Posterior vena cava (tissue), 2 donors: ENCODE measurements at places on chromosomes 13 and 19.

DNA sequence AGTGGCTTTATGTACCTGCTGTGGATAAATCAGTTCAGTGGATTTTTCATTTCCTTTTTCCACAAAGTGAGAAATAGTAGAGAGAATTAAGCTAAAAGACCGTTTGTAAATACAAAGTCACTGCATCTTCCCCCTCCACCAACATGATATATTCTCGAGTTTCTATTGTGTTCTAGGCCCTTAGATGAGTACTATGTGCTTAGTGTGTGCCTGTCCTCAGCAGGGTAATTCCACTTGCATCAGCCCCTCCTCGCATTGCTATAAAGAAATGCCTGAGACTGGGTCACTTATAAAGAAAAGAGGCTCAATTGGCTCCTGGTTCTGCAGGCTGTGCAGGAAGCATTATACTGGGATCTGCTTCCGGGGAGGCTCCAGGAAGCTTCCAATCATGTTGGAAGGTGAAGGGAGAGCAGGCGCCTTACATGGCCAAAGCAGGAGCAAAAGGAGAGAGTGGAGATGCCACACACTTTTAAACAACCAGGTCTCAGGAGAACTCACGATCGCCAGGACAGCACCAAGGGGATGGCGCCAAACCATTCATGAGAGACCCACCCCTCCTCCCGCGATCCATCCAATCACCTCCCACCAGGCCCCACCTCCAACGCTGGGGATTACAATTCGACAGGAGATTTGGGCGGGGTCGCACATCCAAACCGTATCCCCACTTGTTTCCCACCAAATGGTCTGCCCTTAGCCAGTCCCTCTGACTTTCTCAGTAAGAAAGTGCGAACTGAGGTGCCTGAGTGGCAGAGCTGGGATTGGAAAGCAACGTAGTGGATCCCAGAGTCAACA lies 102.3 kb upstream of the ABCC4 start:
- DNase-seq = no peak

DNA sequence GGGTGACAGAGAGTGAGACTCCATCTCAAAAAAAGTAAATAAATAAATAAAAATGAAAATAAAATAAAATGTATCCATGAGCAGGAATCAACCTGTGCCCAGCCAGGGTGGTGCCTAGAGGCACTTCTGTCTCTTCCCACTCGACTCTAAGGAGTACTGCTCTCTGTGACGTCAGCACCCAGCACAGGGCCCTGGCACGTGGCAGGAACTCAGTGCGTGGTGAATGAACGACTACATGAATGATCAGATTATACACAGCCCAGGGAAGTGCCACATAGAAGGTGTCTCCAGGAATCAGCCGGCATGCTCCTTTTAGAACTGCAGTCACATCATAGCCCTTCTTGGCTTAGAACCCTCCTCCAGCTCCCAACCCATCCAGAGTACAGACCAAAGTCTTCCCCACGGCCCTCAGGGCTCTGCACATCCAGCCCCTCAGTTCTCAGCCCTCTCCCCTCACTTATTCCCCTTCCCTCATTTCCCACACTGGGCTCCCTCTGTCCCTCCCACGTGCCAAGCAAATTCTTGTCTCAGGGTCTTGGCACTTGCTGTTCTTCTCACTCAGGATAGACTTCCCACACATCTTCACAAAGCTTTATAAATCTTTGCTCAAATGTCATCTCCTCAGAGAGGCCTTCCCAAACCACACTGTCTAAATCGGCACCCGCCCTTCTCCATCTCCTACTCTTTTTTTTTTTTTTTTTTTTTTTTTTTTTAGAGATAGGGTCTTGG lies 4.2 kb downstream of the CLIP3 start:
- no peak for DNase-seq

DNA sequence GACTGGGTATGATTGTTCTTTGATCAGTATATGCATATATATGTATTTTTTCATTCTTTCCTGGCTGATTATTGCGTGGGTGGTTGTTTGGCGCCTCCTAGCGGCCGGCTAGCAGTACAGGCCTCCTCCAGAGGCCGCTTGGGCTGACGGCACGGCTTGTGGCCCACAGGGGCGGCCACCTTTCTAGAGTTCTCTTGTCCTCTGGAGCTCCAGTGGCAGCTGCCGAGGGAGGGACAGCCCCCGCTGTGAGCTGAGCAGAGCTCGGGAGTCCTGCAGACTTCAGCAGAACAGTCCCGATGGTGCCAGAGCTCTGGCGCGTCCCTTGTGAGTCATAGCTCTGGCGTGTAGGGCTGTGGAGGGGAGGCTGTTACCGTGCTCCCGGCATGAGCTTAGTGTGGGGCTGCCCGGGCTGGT lies 22.5 kb upstream of the ZNF429 start:
- DNase-seq = peak; percentile 87

- no peak for DNase-seq
Measured at GRCh38 chr13:39263033-39263432, 224.8 kb downstream of the NHLRC3 start.

GRCh38 chr19:57282011-57282643 lies 1.8 kb downstream of the ZNF460 start:
- DNase-seq = no peak

- no peak for DNase-seq
Measured at GRCh38 chr13:27186295-27186694, 14.7 kb upstream of the USP12 start.

DNA sequence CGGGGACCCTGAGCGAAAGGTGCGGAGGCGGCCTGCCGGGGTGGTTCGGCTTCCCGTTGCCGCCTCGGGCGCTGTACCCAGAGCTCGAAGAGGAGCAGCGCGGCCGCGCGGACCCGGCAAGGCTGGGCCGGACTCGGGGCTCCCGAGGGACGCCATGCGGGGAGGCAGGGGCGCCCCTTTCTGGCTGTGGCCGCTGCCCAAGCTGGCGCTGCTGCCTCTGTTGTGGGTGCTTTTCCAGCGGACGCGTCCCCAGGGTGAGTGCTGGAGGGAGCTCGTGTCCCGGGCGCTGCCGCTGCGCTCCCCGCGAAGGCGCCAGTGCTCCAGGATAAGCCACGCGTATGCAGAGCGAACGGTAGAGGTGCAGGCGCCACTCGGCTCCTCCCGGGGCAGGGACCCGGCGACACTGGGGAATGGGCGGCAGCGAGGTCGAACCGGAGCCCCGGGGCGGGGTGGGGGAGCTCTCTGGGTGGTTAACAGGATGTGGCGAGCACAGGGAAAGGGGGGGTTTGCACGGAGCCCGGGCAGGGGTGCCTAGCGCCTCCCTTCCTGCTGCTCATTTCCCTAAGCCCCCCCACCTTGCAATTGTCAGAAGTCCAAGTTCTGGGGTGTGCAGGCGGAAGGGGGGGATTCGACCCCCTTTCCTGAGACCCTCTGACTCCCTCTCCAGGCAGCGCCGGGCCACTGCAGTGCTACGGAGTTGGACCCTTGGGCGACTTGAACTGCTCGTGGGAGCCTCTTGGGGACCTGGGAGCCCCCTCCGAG lies at the start of gene IL27RA:
IL27RA (plus strand) TSS at position 44 of the 762 bp plus-strand sequence; CDS start at position 155, 111 bp downstream.
- DNase-seq = peak; percentile 84

DNA sequence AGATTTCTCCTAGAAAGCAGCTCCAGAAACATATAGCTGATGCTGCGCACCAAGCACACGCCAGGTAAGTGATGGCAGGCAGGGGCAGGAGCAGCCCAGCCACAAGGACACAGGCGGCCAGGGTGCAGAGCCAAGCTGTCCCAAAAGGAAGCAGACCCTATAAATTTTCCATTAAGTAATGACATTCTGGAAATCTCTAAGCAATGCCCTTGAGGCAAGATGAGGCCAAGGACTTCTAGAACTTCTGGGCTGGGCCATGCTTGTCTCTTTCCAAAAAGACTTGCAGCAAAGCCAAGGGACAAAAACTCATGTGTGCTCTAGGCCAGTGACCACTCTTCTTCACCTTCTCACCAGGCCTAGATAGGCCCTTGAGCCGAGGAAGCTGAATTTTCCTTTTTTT lies 42.2 kb upstream of the EPHX3 start:
- DNase-seq = no peak

- DNase-seq = no peak
Measured at GRCh38 chr19:11324748-11325389, 14.6 kb downstream of the RAB3D start.

DNA sequence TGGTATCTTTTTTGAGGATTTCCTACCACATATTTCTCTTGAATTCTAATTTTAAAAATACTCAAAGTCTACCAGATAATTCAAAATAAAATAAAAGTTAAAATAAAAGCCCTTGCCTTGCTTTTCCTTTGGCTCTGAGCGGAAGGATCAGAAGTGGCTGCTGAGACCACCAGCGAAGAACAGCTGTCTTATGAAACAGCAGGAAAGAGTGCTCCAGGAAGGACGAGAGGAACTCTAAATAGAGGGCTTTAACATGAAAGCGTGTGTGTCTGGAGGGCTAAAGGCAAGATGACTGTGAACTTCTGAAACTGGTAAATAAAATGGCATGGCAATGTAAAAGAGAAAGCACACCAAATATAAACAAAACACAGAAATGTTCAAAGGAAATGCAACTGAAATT lies 521.5 kb upstream of the SPRY2 start:
- no peak for DNase-seq

DNA sequence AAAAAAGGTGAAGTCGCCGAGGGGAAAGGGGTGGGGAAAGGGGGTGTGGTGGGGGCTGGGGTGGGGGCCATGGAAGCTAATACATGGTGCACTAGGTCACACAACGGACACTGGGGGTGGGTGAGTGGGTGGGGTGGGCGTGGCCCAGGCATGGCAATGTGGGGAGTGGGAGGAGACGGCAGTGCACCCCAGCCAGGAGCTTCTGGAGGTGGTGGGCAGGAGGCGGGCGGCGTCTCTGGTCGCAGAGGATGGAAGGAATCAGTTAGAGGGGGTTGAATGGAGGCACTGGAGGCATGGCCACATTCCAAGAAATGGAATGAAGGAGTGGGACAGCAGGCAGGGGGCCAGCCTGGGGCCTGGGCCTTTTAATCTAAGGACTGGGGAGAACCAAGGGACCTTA lies 19.2 kb upstream of the NANOS2 start:
- no peak for DNase-seq

- DNase-seq = no peak
Measured at GRCh38 chr13:73720216-73720840, 413.9 kb downstream of the KLF12 start.

GRCh38 chr13:36366031-36366430 lies 19.8 kb upstream of the SPART start:
- no peak for DNase-seq

DNA sequence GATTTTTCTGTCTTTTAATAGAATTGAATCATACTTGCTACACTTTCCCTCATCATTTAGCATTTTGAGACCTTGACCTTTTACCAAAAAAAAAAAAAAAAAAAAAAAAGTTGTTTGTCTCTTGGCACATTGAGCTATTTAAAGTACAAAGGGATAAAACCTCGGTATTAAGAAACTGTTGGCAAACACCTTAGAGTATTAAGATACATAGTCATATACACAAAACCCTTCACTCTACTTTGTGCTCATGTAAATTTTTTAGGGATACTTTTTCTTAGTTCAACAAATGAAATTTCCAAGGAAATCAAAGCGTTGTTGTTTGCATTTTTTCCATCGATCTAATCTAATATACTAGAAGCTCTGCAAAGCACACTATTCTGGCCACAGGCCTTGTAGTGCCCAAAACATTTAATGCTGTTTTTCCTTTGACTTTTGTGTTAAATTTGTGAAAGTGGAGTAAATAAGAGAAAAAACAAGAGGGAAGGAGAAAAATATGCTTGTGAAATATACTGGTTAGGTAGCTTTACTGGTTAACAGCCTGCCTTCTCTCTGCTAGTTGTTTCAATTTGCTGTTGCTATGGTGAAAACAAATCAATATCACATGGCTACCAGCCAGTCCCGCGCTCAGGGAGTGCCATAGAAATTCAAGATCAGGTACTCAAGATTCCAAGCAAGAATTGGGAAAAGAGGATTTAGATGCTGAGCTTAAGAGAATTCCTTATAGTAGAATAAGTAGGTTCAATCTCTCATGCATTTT lies 2.6 kb downstream of the MBNL2 start:
- DNase-seq = no peak

- no peak for DNase-seq
Measured at GRCh38 chr13:26459276-26460131, 98.0 kb upstream of the WASF3 start.

- DNase-seq = no peak
Measured at GRCh38 chr13:114010401-114011101, 36.7 kb upstream of the C13orf46 start.

DNA sequence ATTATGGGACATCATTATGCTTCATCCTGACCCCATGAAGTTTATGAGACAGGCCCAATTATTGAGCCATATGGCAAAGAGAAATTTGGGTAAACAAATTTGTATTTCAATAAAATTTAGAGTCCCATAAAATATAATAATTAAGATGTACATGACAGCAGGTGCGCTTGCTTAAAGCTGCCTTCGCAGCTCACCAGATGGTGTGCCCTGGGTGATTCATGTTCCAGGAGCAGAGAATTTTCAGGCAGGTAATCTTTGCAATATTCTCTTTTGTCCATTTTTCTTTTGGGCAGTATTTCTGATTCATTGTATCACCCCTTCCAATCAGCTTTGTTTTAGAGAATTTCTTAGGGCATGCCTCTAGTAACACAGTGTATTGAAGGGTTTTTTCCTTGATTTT lies 39.5 kb upstream of the WASF3 start:
- DNase-seq = no peak

DNA sequence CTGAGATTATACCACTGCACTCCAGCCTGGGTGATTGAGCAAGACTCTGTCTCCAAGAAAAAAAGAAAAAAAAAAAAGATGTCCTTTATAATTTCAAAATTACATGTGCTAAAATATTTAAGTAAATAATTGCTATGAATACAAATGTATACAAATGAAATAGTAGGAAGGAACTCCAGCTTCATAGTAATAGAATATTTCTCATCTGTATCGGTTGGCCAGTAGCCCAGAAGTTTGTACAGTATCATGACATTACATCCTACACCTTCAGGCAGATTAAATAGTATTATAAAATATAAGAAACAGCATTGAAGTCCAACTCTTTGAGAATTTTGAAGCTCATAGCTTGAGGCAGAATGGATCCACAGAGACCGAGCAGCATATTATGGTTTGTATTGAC lies 36.5 kb upstream of the CLDN10 start:
- DNase-seq = no peak

- DNase-seq = no peak
Measured at GRCh38 chr13:106899442-106899841, 331.5 kb upstream of the ARGLU1 start.

DNA sequence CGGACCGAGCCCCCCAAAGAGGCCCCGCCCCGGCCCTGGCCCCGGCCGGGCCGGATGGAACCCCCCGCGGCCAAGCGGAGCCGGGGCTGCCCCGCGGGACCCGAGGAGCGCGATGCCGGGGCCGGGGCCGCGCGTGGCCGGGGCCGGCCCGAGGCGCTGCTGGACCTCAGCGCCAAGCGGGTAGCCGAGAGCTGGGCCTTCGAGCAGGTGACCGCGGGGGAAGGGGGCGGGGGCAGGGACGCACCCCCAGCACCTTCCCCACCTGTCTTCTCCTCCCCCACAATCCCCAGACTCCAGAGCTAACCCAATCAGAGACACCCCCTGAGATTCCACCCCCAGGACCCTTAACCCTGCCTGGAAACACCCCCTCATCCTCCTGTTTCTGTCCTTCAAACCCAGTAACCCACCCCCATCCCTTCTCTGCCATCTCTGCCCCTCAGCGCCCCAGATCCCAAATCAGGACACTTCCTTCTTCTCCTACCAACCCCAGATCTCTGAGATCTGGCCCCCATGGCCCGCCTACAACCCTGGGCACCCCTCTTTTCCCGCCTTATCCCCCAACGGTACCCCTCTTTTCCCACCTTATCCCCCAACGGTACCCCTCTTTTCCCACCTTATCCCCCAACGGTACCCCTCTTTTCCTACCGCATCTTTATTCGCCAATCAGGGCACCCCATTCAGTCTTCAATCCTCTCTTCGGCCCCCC lies 505 bp downstream of the ZSWIM4 start:
- no peak for DNase-seq

- peak; percentile 93 for DNase-seq
Measured at GRCh38 chr13:80338781-80339562, 2.0 kb downstream of the SPRY2 start.

GRCh38 chr19:55451965-55452748 lies 9.1 kb upstream of the SHISA7 start:
- no peak for DNase-seq
